ENCODE measurements at places on chromosomes 1 and 21. TPM values are rescaled to one million over a fixed set of nuclear protein-coding genes. Genes with fewer than 3 reads are reported as not detected.
A peak's percentile ranks its signal among the peaks of the same experiment; 100 is the strongest.

Gene FYB2
- not detected for total RNA-seq

Gene COL11A1
- 1.0 TPM for total RNA-seq

GRCh38 chr1:160623862-160624261 is 23.0 kb downstream of the SLAMF1 start:
- no peaks in the 10 kb centered on the region for H3K36me3 ChIP-seq
- no peak overlapping the region for H3K4me3 ChIP-seq
- DNase-seq: no peak
- H3K4me1 ChIP-seq: no peaks in the 10 kb centered on the region

- no peaks in the 10 kb centered on the region for H3K27me3 ChIP-seq
- H3K36me3 ChIP-seq: no peaks in the 10 kb centered on the region
- H3K4me3 ChIP-seq: peak overlapping the region; percentile 94
- peak overlapping the region; percentile 98 for H3K27ac ChIP-seq
- peaks cover 46% of the 10 kb centered on the region for H3K4me1 ChIP-seq
Measured at GRCh38 chr1:51518586-51519047, 449 bp downstream of the EPS15 start.

GRCh38 chr1:24505816-24506215 is 3.2 kb downstream of the RCAN3 start:
- no peak overlapping the region for H3K27ac ChIP-seq
- H3K4me1 ChIP-seq: no peaks in the 10 kb centered on the region

GRCh38 chr1:61377242-61377958 is 295.0 kb downstream of the NFIA start:
- no peaks in the 10 kb centered on the region for H3K36me3 ChIP-seq
- peaks cover 8% of the 10 kb centered on the region for H3K4me1 ChIP-seq
- H3K27ac ChIP-seq: no peak overlapping the region
- no peak for DNase-seq

- no peak overlapping the region for H3K4me3 ChIP-seq
- no peaks in the 10 kb centered on the region for H3K4me1 ChIP-seq
- no peak overlapping the region for H3K27ac ChIP-seq
- H3K27me3 ChIP-seq: no peaks in the 10 kb centered on the region
- no peaks in the 10 kb centered on the region for H3K36me3 ChIP-seq
- peak; percentile 76 for DNase-seq
Measured at GRCh38 chr1:119549719-119550132, 42.7 kb downstream of the HSD3B1 start.

DNA sequence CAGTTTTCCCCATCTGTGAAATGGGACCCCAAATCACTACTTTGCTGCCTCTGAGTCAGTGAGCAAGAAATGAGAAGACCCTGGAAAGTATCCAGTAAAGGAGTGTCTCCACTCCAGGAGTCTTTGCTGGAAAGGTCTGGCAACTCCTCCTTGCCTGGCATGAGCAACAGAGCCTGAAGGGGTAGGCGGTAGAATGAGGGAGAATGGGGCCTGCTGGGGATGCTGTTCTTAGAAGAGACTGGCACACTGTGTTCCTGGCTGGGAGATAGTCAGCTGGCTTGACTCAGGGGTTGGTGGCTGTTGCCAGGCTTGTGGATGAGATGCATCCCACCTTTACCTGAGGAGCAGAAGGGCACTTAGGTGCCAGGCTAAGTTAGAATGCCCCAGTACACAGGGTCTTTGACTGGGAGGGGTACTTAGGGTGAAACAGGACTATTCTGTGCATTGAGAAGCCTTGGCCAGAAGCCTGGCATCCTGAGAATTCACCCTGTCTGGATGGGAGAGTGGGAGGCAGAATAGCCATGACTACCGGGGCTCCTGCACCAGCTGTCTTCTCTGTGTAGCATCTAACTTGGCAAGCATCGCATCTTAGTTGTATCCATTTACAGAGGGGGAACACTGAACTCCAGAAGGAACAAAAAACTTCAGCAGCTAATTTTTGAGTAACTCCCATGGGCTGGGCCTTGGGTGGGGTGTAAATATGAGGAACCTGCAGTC is 2.5 kb downstream of the MFSD2A start:
- no peak overlapping the region for H3K27ac ChIP-seq
- no peaks in the 10 kb centered on the region for H3K36me3 ChIP-seq
- peaks cover 12% of the 10 kb centered on the region for H3K4me1 ChIP-seq
- no peak for DNase-seq
- no peaks in the 10 kb centered on the region for H3K27me3 ChIP-seq
- H3K4me3 ChIP-seq: no peak overlapping the region

DNA sequence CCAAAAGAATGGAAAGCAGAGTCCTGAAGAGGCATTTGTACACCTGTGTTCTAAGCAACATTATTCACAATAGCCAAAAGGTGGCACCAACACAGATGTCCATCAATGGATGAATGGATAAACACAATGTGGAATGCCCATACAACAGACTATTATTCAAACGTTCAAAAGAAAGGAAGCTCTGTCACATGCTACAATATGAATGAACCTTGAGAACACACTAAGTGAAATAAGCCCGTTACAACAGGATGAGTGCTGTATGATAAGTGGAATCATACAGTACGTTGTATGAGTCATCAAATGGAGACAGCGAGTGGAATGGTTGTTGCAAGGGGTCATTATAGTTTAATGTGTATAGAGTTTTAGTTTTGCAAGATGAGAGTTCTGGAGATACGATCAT is 80.1 kb downstream of the SH3BGR start:
- H3K27ac ChIP-seq: no peak overlapping the region
- H3K4me3 ChIP-seq: no peak overlapping the region
- no peaks in the 10 kb centered on the region for H3K36me3 ChIP-seq
- no peaks in the 10 kb centered on the region for H3K4me1 ChIP-seq
- no peaks in the 10 kb centered on the region for H3K27me3 ChIP-seq
- no peak for DNase-seq

Gene GPR161
- total RNA-seq: 3.3 TPM

Gene NFYC
- 65.7 TPM for total RNA-seq

Gene TMCC2
- total RNA-seq: 7.6 TPM

Gene LCE1C
- total RNA-seq: not detected

GRCh38 chr21:40853956-40854688 is 7.2 kb upstream of the DSCAM start:
- DNase-seq: no peak
- H3K4me1 ChIP-seq: no peaks in the 10 kb centered on the region
- no peaks in the 10 kb centered on the region for H3K36me3 ChIP-seq
- no peak overlapping the region for H3K4me3 ChIP-seq
- H3K27me3 ChIP-seq: no peaks in the 10 kb centered on the region

DNA sequence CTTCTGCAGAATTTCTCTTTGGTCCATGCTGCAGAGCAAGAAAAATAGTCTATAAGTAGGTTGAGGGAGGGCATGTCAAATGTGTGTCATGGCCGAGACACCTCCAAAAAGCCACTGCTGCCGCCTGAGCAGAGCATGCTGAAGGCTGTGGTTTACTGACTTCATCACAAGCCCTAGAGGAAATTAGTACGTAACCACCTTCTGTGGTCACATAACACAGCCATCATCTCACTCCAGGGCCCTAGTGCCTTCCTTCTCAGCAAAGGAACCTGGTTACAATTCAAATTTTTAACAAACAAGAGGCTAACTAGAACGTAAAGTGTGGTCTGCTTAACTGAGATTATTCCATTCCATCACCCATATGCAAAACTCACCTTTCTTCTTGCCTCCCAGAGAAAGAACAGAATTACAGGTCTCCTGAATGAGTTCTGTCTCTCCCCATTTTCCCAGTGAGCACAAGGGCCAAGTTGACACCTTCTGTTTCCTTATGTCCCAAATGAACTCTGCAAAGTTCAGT is at the start of gene PTPN22:
TSS of gene PTPN22 (minus strand) at position 116 of the 517 bp plus-strand sequence.
- H3K4me3 ChIP-seq: no peak within 1 kb of the TSS
- no peaks in the 10 kb centered on the region for H3K4me1 ChIP-seq
- no peaks in the 10 kb centered on the region for H3K36me3 ChIP-seq
- DNase-seq: peak; percentile 21

GRCh38 chr1:188228623-188229022 is 1399.9 kb downstream of the PLA2G4A start:
- H3K4me3 ChIP-seq: no peak overlapping the region
- DNase-seq: no peak
- no peaks in the 10 kb centered on the region for H3K36me3 ChIP-seq
- no peaks in the 10 kb centered on the region for H3K4me1 ChIP-seq
- no peak overlapping the region for H3K27ac ChIP-seq

GRCh38 chr21:45974073-45975019 is 7.2 kb upstream of the COL6A1 start:
- peaks cover 13% of the 10 kb centered on the region for H3K4me1 ChIP-seq
- no peak for DNase-seq
- H3K36me3 ChIP-seq: no peaks in the 10 kb centered on the region
- H3K4me3 ChIP-seq: peak overlapping the region; percentile 32

DNA sequence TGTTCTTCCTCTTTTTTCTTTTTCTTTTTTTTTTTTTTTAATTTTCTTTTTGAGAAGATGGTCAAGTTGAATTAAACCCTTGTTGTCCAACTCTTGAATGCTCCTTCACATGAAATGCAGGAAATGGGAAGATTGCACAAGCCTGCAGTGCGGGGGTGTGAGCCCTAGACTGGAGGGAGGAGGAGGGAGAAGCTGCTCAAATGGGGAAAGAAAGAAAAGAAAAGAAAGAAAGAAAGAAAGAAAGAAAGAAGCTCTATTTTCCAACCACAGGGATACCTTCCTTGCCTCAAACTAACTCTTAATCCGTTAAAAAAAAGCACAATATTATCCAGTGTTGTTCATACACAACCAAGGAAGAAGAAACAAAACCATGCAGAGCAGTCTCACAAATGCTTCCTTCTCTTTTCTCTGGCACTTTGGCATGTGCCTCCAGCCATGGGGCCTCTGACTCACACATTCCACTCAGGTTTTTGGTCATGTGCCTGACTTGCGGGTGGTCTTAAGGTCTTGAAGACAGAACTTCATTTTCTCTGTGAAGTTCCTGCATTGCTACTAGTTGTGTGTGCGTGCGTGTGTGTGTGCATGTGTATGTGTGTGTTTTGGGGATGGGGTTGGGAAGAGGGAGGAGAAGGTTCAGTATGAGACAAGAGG is 276.1 kb downstream of the RPS6KC1 start:
- H3K27me3 ChIP-seq: no peaks in the 10 kb centered on the region
- no peaks in the 10 kb centered on the region for H3K4me1 ChIP-seq
- DNase-seq: peak; percentile 53
- H3K27ac ChIP-seq: no peak overlapping the region
- no peak overlapping the region for H3K4me3 ChIP-seq

DNA sequence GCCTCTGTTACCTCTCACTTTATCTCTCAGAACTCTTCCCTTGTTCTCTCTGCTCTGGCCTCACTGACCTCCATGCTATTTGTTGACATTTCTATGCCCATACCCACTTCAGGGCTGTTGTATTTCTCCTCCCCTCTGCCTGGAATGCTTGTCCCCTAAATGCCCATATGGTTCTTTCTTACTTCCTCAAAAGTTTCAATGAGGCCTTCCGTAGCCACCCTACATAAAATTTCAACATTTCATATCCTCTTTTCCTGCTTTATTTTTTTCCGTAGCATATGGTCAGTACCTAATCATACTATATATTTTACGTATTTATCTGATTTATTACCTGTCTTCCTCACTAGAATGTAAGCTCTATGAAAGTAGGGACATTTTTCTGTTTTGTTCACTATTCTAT is 47.1 kb upstream of the ZYG11A start:
- H3K27ac ChIP-seq: no peak overlapping the region
- DNase-seq: no peak
- H3K4me1 ChIP-seq: no peaks in the 10 kb centered on the region

DNA sequence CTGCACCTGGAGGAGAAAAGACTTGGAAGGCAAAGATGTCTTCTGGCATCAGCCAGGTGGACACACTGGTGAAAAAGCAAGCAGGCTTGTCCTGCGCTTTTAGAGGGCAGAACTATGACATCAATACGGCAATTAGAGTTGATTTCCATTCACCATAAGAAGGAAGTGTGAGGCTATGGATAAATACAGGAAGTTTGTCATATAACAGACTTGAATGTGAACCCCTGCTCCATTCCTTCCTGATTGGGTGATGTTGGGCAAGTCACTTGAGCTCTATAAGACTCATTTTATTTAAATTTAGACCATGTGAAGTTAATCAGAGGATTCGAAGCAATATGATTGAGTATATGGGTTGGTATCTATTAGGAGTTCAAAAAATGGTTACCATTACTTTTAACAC is 137.8 kb downstream of the PLPP3 start:
- no peak overlapping the region for H3K4me3 ChIP-seq
- no peak for DNase-seq
- no peaks in the 10 kb centered on the region for H3K36me3 ChIP-seq
- no peaks in the 10 kb centered on the region for H3K27me3 ChIP-seq
- H3K4me1 ChIP-seq: peaks cover 5% of the 10 kb centered on the region

- DNase-seq: no peak
- H3K27me3 ChIP-seq: no peaks in the 10 kb centered on the region
- no peak overlapping the region for H3K27ac ChIP-seq
- no peaks in the 10 kb centered on the region for H3K4me1 ChIP-seq
Measured at GRCh38 chr1:215710036-215710898, 143.2 kb downstream of the KCTD3 start.

Gene LRRC38
- 8.1 TPM for total RNA-seq

GRCh38 chr1:30106125-30106524 is 617.3 kb downstream of the MATN1 start:
- peak; percentile 15 for DNase-seq
- no peaks in the 10 kb centered on the region for H3K36me3 ChIP-seq
- peaks cover 12% of the 10 kb centered on the region for H3K27me3 ChIP-seq
- no peaks in the 10 kb centered on the region for H3K4me1 ChIP-seq
- no peak overlapping the region for H3K4me3 ChIP-seq

Gene GNAT2
- total RNA-seq: 0.38 TPM

DNA sequence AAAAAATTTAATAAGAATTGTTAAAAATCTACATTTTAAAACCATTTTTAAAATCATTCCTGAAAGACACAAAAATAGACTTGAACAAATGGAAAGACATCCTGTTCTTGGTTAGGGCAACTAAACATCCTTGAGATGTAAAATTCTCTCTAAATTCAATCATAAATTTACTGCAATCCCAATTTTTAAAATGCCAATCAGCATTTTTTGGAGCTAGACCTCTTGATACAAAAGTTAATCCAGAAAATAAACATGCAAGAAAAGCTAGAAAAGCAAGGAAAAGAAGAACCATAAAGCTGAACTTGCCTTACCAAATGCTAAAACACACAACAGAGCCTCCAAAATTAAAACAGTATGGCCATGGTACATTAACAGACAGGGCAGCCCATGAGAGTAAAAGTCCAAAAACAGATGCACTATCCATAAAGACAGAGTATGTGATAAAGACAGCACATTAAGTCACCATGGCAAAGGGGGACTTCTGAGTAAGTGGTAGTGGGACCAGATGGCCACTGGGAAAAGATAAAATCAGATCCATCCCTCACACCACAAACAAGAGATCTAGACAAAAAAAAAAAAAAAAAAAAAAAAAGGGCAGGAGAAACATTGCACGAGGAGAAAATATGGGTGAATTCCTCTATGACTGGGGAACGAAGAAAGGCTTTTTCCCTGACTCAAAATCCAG is 51.4 kb downstream of the NPHP4 start:
- DNase-seq: no peak
- no peaks in the 10 kb centered on the region for H3K4me1 ChIP-seq
- H3K27ac ChIP-seq: no peak overlapping the region
- H3K4me3 ChIP-seq: no peak overlapping the region
- H3K27me3 ChIP-seq: no peaks in the 10 kb centered on the region
- no peaks in the 10 kb centered on the region for H3K36me3 ChIP-seq

- DNase-seq: no peak
- H3K4me3 ChIP-seq: no peak overlapping the region
- no peaks in the 10 kb centered on the region for H3K4me1 ChIP-seq
- no peaks in the 10 kb centered on the region for H3K36me3 ChIP-seq
- H3K27me3 ChIP-seq: peaks cover 21% of the 10 kb centered on the region
Measured at GRCh38 chr1:37400466-37401225, 73.7 kb upstream of the ZC3H12A start.
